ENCODE measurements at places on chromosomes 6 and 20.

GRCh38 chr20:63955281-63955826 is 862 bp downstream of the UCKL1 start:
- peak; percentile 57 for DNase-seq

DNA sequence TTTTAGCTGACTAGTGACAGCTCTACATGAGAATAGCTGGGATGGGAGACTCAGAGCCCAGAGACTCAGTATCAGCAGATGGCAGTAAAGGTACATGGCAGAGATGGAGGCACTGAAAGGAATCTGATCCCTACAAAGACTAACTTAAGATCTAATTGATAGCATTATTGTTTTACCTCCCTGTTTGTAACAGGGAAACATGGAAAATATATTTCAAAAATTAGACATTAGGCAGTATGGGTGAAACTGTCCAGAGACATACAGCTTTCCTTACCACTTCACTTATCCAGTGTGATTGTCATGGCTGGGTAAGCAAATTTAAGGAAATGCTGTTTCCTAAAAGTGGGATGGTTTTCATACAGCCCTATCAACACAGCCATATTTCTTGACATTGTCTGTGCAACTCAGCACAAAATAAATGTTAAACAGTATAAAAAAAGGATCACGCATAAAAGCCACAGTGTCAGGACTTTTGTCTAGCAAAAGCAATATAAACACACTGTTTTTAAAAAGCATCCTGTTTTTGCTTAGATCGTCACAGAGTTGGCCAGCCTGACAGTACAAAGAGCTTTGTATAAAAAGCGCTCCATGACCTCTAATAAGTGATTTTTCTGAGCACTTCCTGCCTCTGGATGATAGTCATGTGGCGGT is 376.9 kb downstream of the PHF3 start:
- DNase-seq, result peak; percentile 0

DNA sequence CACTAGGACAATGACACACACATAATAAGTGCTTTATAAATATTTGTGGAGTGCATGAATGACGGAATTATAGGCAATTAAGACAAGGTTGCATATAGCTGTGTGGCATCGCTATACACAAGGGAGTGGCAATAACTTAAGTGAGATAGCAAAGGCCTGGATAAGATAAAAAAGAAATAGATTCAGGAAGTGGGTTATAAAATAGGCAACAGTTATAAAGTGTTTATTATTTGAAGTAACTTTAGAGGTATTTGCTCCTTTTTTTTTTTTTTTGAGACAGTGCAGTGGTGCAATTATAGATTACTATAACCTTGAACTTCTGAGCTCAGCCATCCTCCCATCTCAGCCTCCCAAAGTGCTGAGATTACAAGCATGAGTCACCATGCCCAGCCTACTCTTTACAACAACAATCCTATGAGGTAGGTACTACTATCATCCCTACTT is 75.9 kb upstream of the LOC128125822 start:
- DNase-seq, result no peak

- DNase-seq, result no peak
These were observed 44.4 kb downstream of the HDDC2 start for GRCh38 chr6:125257351-125257750.

- no peak for DNase-seq
These were observed 4.7 kb downstream of the BICRAL start for GRCh38 chr6:42786525-42786985.

GRCh38 chr6:112620812-112621569 is 273.9 kb downstream of the RFPL4B start:
- no peak for DNase-seq

DNA sequence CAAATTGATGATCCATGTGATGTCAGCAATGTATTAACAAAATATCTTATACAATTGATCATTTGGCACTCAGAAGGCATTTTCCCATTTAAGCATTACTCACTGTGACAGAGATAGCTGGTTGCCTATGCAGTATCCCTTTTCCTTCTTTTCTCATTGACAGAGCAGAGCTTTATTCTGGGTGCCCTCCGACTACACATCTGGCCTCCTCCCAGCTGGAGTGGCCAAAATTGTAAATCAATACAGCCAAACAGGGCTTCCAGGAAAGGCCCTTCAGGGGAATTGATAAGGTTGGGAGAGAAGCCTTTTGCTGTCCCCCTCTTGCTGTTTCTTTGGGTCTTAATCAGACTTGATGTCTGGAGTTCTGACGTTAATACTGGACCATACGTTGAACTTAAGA is 9.6 kb upstream of the BLOC1S5 start:
- no peak for DNase-seq

- DNase-seq, result peak; percentile 79
These were observed at the start of gene AKAP7 for GRCh38 chr6:131135244-131136020. Gene AKAP7, plus strand, starts transcription at chr6:131135467. Its CDS starts 297 bp downstream, at chr6:131135764.

- DNase-seq, result no peak
These were observed 121.0 kb upstream of the SPACA1 start for GRCh38 chr6:87926687-87927086.

- no peak for DNase-seq
These were observed 116.6 kb downstream of the JARID2 start for GRCh38 chr6:15362274-15363160.

GRCh38 chr6:108710030-108710429 is 138.2 kb upstream of the ARMC2 start:
- no peak for DNase-seq

- DNase-seq, result no peak
These were observed 60.1 kb upstream of the TAGAP start for GRCh38 chr6:159104931-159105330.

GRCh38 chr6:154931711-154932424 is 63.2 kb upstream of the TIAM2 start:
- no peak for DNase-seq

DNA sequence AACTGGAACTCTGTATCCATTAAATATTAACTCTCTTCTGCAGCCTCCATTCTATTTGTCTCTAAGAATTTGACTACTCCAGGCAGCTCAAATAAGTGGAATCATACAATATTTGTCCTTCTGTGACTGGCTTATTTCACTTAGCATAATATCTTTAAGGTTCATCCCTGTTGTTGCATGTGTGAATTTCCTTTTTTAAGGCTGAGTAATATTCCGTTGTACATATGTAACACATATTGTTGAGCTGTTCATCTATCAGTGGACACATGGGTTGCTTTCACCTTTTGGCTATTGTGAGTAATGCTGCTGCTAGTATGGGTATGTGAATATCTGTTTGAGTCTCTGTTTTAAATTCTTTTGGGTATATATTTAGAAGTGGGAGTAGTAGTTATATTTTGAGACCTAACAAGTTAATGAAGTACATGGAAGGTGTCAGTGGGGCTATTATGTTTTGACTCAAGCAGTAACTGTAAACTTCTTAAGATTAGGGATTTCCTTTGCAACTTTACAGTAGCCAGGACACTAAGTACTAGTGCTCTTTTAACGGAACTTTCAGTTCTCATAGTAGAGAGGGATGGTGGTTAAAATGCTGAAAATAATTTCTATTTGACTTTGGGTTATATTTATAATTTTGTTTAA is 29.7 kb upstream of the TMEM217 start:
- DNase-seq, result no peak

DNA sequence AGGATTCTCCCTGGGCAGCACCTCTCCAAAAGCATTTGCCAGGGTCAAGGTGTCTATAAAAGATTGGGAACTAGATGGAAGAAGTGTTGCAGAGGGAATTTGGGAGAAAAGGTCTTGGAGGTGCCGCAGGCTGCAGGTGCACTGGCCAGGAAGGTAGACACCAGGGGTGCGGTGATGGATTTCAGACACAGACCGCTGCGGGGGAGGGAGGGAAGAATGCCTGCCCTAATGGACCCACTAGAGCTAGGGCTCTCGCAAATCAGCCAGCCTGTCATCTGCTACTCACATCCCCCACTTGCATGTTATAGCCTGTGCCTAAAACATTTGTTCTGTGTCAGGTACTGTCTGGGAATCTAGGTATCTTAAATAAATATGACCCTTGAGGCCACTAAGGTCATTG is 193.6 kb upstream of the SLC24A3 start:
- no peak for DNase-seq

DNA sequence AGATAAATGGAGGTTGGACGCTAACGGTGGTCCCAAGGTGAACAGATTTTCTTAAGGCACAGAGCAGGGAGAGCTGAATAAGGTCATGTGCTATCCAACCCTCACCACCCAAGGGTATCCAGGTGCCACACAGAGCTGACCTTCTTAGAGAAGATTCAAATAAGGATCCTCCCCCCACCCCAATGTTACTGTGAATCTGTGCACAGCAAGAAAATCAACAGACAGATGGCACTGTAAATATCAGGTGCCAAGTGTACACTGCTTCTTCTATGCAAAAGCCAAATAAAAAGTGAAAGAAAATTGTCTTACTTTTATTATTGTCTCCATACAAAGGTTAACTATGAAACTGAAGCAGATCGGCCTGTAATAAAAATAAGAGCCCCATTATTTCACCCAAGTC is 96.9 kb downstream of the PAK5 start:
- no peak for DNase-seq

GRCh38 chr6:66555082-66555481 is 848.1 kb upstream of the EYS start:
- no peak for DNase-seq

- peak; percentile 25 for DNase-seq
These were observed at the start of gene IER3 for GRCh38 chr6:30744054-30744805. Gene IER3, minus strand, starts transcription at chr6:30744547. Its CDS starts 29 bp downstream, at chr6:30744518.

DNA sequence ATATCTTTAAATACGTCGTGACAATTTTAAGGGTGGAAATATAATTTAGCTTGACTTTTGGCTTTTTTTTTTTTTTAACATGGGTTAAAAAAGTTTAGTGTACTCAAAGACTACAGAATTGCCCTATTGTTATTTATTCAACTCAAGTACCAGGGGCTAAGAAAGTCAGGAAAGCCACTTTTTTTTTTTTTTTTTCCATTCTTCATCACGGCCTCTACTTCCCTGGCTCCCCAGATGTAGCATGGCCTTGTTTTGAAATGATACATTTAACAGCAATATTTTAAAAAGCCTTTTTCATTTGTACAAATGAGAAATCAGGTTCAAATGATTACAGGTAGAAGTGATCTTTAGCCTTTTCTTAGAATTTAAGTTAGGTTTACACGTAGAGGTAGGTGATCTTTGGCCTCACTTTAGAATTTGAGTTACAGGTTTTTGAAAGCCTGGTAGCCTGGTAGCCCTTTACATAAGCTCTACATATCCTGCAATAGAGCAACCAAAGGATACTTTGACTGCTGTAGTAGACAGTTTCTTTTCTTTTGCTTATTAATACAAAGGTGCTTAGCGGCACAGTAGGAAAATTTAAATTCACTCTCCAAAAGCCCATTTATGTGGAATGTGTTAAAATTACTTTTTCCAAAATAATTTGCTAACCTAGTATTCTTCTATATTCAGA is 160.5 kb upstream of the MMS22L start:
- DNase-seq, result no peak

GRCh38 chr6:21885532-21886114 is 292.1 kb downstream of the SOX4 start:
- peak; percentile 51 for DNase-seq

DNA sequence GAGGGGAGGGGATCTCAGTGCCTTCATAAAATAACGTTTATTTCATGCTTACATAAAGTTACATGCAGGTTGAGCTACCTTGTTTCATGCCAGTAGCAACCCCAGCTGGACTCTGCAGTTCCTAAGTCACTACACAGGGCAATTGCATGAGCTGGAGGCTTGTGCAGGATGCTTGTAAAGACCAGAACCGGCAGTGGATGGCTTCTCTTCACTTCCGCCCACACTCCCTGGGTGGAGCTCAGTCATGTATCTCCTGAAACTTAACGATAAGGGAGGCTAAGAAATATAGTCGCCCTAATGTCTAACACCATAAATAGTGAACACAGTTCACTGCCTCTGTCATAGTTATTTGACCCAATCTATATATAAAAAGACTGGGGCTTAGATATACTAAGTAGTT is 99.4 kb upstream of the RAB32 start:
- DNase-seq, result no peak

DNA sequence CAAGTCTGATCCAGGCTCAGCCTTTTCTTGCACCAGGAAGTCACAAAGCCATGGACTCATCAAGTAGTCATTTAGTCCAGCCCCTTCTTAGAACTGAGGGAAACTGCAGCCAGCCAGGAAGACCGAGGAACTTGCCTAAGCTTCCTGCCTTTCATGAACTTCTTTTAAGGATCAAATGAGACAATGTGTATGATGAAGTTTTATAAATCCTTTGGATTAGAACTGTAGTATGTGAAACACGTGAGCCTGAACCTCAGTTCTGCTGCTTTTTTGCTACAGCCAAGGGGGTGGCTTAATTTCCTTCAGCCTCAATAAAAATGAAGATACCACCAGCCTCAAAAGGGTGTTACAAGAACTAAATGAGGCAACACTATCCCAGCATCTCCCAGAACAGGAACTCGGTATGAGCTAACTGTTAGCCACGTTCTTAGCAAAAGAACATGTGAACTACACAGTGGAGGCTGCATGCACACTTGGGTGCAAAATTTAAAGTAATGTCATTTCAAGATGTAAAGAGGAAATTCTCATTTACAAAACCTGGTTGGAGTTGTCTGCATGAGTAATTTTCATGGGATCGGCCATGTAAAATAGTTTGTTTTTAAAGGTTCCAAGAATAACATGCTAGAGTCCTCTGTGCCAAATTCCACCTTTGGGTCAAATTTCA is 76.0 kb upstream of the TBC1D7 start:
- no peak for DNase-seq

DNA sequence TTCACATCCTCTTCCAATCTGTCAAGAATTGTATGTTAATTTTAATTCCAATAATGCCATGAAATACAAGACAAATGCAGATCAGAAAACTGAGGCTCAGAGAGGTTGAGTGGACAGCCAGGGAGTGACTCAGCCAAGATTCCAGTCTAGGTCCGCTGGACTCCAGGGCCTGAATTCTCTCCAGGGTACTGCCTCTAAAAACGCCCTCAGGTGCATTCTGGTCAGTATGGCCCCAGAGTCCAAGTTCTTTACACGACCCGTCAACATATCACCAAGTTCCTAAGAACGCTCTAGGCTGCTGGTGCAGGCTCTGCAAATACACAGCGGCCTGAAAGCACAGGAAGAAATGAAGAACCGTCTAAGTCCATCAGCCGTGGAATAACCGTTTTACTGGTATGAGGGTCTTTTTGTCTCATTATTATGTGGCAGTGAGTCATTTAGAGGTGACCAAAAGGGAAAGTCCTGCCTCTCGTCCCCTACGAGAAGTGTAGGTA is 709 bp upstream of the ASXL1 start:
- no peak for DNase-seq

GRCh38 chr6:4287811-4288244 is 152.5 kb upstream of the ECI2 start:
- DNase-seq, result no peak
